Mesothelial cell of epicardium (in vitro differentiated cells): ENCODE measurements at places on chromosomes 2 and 18. TPM values are rescaled to one million over a fixed set of nuclear protein-coding genes. Genes with fewer than 3 reads are reported as not detected.

The EPHA4 gene
- total RNA-seq: 20.5 to 20.9 TPM (median 20.6 TPM) in 3 replicates

DNA sequence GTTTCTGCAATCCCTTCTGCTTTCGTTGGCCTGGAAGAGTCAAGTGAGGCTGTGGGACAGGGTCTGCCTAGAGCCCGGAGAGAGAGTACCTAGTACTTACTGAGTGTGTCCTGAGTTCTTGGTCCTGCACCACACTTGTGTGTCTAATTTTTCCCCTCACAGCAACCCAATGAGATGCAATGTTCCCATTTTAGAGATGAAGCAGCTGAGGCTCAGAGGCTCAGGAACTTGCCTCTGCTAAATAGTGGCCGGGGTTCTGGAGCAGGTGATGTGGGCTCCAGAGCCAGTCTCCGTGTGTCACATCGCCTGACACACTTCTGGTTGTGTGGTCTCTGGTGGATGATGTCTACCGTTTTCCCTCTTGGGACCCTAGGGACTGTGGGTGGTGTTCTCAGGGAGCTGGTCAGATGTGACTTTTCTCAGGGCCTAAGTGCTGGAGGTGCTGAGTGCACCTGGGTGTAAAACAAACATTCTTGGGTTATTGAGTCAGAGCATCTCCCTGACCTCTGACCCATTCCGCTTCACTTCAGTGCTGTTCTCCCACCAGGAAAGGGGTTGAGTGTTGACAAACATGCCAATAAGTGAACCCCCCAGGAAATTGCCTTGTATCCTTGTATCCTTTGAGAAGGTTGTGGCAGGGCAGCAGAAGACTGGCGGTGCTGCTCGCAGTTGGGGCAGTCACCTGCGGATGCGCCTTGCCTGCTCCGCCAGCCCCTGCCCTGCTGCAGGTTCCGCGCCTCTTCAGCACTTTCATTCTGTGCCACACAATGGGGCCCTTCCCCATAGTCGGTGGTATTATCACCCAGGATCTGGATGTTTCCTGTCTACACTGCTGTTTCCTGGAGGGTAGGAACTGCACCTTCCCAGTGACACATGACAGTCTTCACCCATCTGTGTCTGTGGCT lies 32.1 kb downstream of the HK2 start:
- no peak for DNase-seq

The MDH1B gene
- 0.89 to 1.3 TPM (median 1.1 TPM) in 3 replicates for total RNA-seq

The DNAH7 gene
- total RNA-seq: 0.63 to 0.86 TPM (median 0.71 TPM) in 3 replicates

The RTTN gene
- 23.1 to 25.6 TPM (median 24.9 TPM) in 3 replicates for total RNA-seq
